Suppressor macrophage treated with lipopolysaccharide for 4 hours (primary cell): ENCODE measurements at places on chromosomes 5 and 9.
A peak's percentile ranks its signal among the peaks of the same experiment; 100 is the strongest.

GRCh38 chr5:15203376-15203775 lies 296.6 kb upstream of the FBXL7 start:
- DNase-seq, result no peak

DNA sequence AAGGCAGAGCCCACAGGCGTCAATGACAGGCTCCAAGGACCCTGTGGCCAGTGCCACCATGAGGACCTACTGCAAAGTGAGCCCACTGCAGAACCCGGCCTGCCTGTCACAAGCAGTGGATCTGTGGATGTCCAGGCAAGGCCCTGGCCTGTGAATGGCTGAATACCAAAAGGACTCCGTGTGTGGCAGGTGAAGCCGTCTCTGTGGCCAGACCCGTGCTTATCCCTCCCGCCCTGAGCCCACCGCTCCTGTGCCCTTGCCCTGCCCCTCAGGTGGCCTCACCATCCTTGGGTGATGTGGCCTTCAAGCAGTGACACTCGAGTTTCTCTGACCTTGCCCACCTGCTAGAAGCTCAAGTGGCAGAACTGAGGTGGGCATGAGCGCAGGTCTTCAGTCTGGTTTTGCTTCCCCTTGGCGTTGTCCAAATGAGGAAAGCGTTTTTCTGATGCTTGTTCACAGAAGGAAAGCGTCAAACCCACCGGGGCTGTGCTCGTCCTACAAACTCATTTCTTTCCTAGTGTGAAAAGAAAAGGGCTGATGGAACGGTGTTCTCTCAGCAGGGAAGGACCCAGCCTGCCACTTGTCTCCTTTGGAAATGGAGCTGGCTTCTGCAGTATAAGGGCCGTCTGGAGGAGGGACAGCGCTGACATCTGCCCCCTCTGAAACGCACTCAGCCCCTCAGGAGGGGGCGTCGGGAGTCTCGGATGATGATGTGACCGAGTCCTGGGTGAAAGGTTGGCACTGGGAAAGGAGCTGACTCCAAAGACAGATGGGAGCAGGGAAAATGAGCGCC lies 377.7 kb upstream of the IRX4 start:
- no peak for DNase-seq

DNA sequence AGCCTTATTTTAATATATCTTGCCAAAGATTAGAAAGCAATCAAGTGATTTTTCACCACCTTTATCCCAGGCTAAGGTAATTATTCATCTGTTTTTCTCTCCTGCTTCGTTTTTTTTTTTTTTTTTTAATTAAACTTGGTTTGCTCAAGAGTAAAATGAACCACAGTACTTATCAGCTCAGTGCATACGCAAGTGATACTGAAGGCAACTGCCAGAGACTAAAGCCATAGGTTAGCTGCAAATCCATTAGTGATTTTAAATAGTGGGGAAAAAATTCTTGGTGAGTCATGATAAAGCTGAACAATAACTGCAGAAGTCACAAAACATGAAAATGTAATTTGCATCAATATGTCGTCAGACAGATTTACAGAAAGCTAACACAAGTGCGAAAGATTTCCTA lies 829.1 kb downstream of the PTPRD start:
- no peak for DNase-seq

- DNase-seq, result no peak
Observed at GRCh38 chr5:8135742-8136141, 266.8 kb downstream of the MTRR start.

DNA sequence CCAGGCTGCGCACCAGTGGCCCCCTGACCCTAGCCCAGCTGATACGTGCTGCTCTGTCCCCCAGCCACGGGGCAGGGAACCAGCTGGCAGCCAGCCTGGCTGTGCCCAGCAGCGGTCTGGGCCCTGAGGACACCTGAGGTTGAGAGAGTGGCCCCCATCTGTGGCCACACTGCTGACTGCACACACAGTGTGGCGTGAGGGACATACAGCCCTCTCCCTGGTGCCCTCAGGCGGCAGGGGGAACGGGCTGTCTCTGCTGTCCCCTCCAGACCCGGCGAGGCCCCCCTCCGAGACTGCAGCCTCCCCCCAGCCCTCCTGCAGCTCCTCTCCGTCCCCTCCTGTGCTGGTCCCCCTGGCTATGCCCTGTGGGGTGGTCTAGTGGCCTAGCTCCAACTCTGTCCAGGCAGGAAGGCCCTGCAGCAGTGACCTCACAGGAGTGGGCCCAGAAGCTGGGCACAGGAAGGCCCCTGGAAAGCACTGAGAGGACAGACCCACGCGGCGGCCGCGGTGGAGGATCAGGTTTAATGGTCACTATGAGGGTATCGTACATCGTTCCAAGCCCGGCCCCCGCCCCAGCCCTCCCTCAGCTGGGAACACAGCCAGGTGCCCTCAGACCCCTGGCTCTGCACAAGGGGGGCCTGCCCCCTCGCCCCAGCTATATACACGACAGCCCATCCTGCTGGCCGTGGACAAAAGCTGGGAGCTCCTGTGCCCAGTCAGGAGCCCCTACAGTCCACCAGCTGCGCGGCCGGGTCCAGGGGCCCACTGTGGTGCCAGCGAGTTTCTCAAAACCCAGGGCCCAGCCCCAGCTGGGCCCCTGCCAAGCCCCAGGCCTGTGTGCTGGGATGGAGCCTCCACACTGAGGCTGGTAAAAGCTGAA lies 6.8 kb upstream of the ENTPD8 start:
- no peak for DNase-seq

DNA sequence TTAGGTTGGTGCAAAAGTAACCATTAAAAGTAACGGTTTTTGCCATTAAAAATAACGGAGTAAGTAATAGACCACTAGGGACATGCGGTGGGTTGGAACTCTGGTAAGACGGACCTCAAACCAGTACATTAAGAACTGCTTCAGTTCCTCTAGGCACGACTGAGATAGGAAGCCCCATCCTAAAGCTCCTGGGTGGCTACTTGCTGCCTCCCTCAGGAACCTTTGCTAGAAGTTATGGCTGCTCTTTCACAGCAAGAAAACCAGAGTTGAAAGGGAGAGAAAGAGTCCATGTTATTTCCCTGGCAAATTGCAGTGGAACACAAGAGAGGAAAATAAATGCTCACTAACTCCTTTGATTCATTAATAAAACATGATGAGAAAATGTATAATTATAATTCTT lies 47.6 kb downstream of the MCTP1 start:
- no peak for DNase-seq

DNA sequence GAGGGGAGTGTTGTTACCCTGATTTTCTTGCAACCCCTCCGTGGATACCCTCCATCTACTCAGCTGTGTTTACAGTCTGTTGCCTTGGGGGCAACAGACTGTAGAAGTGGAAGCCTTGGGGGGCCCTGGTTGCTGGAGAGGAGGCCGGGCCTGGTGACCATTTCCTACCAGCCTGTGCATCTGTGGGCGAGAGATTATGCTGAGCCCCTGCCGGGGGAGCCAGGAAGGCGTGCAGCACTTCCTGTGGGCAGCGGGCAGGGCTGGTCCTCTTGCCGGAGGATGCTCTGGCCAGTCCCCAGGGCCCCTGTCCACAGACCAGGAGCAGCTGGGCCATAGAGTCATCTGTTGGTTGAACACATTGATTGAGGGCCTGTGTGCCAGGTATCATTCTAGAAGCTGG lies 11.1 kb downstream of the ERGIC1 start:
- no peak for DNase-seq

GRCh38 chr5:113283558-113283957 lies 151.2 kb downstream of the TSSK1B start:
- no peak for DNase-seq

- DNase-seq, result peak; percentile 26
Observed at GRCh38 chr9:132077881-132078698, 1.6 kb downstream of the MED27 start.

GRCh38 chr5:33445798-33446197 lies 5.0 kb downstream of the TARS1 start:
- DNase-seq, result no peak

- peak; percentile 22 for DNase-seq
Observed at GRCh38 chr9:92769286-92769685, 4.7 kb upstream of the BICD2 start.

GRCh38 chr5:96725257-96725656 lies 63.1 kb downstream of the CAST start:
- no peak for DNase-seq

DNA sequence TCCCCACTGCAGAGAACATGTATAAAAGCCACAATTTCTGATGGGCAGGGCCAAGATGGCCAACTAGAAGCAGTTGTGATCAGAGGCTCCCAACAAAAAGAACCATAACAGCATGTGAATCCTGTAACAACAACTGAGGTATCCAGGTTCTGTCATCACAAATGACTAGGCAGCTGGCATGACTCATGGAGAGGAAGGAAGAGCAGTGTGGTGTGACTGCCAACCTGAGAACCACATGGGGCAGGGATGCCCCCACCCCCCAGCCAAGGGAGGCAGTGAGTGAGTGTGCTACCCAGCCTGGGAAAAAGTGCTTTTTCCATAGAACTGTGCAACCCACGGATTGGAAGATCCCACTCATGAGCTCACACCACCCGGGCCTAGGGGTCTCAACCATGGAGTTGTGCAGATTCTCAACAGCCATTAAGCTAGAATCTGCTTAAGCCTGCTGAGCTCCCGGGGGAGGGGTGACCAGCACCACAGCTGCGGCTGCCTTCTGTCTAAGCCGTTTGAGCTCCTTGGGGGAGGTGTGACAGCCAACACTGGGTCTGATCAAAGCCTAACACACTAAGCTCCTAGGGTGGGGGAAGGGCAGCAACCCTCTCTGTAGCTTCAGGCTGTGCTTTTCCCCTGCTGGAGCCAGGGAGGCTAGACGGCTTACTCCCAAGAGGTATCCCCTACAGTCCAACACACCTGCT lies 80.1 kb upstream of the DMAC1 start:
- DNase-seq, result no peak

- DNase-seq, result no peak
Observed at GRCh38 chr5:144017119-144017518, 153.3 kb downstream of the YIPF5 start.

DNA sequence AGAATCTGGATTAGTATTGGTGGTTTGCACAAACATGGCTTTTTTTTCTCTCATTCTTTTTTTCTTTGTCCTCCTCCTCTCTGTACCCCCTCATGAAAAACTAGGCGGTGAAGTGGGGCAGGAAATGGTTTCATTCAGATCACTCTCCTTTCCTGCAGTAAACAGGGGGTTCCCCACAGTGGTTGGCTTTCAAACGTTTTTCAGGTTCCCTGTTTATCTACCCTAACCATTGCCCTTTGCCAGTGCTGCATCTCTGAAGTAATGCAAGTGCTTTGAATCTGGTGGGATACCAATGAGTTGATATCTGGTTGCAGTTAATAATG lies 29.8 kb downstream of the NR4A3 start:
- no peak for DNase-seq

DNA sequence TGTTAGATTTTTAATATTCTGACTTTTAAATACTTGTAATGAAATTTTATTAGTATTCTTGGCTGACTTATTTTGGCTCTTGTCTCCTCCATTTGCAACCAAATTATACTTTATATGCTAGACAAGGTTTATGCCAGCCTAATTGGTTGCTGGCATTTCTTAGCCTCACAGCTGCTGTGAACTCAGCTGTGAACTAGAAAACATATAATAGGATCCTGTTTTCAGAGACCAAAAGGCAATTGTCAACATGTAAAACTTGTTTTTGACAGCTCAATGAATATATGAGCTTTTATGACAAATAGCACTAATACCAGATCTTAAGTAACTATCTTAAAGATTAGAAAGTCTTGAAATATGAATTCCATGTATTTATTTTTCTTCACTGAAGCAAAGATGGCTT lies 25.9 kb downstream of the KIF2A start:
- no peak for DNase-seq

- DNase-seq, result no peak
Observed at GRCh38 chr5:55724281-55724680, 12.2 kb upstream of the SLC38A9 start.

GRCh38 chr5:169702693-169703481 lies 65.8 kb downstream of the DOCK2 start:
- peak; percentile 80 for DNase-seq

DNA sequence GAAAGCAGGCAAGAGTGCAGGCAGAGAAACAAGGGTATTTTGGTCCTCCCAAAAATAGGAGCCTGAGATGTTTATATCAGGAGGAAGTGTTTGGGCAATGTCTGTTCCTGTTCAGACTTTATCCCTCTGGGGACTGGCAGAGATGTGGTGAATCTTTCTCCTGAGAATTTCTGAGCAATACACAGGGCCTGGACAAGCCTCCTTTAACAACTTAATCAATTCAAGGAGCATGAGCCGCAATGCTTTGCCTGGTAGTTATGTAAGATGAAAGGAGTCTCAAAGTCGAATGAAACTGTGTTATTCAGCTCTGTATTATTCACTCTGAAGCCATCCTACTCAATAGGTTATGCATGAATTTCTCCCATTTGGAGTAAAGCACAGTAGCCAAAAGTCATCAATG lies 365.6 kb downstream of the MAN2A1 start:
- DNase-seq, result no peak

GRCh38 chr5:120615967-120616645 lies 152.0 kb downstream of the PRR16 start:
- no peak for DNase-seq

GRCh38 chr5:96893342-96893741 lies 17.0 kb downstream of the ERAP2 start:
- DNase-seq, result no peak

DNA sequence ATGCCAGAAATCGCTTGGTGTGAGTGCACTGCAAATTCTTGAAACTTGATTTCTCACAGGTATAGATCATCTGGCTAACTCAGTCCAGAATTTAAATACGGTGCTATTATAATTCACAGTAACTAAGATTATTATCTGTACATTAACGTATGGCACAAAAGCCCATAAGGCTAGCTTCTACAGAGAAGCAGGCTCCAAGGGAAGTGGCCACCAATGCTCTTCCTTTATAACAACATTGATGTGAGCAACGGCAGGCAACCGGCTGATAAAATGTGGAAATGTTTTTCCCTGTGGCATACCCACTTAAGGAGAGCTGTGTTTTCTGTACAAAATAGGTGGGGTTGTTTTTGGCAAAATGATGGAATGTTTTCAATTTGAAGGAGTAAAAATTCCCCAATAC lies 35.7 kb downstream of the SEMA4D start:
- DNase-seq, result no peak

DNA sequence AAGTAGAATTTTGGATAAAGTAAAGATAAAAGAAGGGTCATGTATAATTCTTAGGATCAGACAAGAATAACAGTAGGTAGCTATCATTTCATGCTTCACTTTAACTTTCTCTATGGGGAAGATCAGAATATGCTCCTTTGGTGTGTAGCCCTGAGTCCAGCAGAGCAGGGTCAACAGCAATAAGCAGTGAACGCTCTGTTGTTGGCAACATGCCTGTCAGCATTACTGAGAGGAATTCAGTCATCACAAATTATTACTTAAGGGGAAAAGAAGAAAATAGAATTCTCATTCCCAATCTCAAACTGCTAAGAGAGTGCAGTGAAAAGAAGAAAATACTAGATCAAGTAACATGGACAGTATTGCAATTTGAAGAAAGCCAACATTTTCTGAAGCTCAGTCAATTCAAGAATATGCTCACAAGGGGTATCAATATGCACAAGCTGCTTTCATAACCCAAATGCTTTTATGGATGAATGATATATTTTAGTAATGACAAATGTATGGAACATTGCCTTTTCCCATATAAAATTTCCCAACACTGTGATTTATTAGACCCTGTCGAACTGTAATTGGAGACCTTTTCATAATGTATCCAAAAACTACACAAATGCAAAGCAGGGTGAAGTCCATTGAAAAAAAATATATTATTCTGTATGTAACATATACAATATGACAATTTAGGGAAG lies 1359.4 kb downstream of the EFNA5 start:
- no peak for DNase-seq

- peak; percentile 65 for DNase-seq
Observed at GRCh38 chr5:146048994-146049703, 56.2 kb downstream of the PLAC8L1 start.

GRCh38 chr5:146073239-146073900 lies 32.0 kb downstream of the PLAC8L1 start:
- no peak for DNase-seq

GRCh38 chr5:153964191-153964879 lies 74.4 kb downstream of the FAM114A2 start:
- DNase-seq, result no peak
